ENCODE measurements at places on chromosomes 16 and 17.

DNA sequence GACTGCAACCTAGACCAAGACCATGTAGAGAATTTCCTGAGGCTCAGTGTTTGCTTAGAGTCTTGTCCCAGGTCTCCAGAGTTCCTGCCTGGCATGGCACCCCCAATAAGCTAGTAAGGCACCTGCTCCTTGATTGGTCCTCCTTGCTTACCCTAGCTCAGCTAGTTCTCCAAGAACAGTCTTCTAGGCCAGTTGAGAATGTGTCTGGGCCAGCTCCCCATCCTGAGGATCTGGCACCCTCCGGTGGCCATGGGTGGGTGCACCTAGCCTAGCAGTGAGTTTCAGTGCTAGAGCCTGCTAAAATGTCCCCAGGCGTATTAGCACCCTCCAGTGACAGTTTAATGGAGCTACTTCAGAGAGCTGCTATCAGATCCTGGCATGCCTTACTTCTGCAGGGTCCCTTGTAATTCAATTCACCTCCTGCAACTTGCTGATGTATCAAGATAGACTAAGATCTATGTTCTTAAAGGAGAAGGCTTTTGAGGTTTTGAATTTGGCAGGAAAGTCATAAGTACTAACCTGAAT, 44.4 kb upstream of the MED13 start:
- DNase-seq: peak; percentile 12

GRCh38 chr16:14527411-14528044, 102.5 kb downstream of the PARN start:
- no peak for DNase-seq

DNA sequence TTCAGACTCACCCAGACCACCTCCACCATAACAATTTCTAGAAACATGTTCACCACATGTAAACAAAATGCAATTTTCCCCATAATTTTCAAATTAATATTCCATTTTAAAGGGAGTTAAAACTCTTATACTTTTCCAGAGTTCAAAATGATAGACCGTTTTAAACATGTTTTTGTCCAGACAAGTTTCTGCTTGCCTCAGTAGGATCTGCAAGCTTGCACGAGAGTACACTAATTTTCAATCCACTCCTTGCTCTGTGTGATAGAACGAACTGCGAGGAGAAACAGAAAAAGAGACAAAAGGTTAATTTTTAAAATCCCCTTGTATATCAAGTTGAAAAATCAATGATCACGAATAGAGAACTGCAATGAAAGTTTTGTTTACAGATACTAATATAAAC, 7.1 kb downstream of the FAHD1 start:
- no peak for DNase-seq

GRCh38 chr16:85687651-85688471, 893 bp downstream of the GINS2 start:
- DNase-seq: no peak

DNA sequence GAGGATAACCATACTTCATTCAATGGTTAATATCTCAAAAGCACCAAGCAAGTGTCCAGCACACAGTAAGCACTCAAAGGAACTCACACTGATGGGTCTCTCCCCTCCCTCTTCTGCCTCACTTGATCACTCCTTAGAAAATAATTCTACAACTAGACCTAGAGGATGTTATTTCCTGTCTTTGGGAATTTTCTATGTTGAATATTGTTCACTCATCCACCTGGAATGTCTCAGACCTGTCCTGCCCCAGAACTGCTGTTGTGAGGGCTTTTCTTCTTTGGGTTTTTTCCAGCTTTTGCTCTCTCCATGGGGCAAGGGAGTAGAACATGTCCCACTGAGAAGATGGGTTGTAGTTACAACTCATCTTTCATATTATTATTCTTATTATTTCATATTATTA, 25.3 kb downstream of the NXPH3 start:
- no peak for DNase-seq

DNA sequence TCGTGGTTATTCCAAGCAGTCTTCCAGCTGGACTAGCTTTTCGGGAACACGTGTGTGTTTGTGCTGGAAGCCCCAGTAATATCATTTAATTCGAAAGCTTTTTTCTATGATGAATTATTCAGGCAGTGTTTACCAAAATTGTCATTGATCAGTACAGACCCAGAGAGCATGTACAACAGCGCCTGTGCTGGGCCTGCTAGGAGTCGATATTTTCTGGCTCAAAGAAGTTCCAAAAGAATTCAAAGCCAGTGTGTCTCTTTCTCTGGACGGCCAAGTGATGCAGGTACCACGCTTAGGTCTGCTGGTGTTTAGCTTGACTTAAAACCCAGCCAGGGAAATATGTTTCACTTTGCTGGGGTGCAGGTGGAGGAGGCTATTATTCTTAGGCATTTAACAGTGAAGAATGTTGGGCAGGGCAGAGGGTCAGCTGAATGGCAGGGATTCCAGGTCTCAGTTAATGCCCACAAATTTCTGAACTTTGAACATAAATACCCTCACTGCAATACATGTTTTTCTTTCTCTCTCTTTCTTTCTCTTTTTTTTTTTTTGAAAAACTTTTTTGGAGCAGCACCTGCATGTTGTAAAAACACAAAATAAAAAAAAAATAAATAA, 401.3 kb downstream of the WWOX start:
- no peak for DNase-seq

DNA sequence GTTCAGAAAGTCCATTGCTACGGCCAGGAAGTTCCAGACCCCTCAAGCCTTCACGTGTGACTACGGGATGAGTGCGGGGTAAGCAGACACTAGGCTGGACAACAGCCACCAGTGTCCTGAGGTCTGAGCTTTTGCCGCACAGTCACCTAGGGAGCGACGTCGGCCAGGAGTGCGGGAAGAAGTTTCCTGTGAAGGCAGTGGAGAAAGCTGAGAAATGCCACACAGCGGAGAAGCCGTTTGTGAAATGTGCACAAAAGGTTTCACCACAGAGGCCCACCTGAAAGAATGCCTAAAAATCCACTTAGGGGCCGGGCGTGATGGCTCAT, 47.4 kb downstream of the SHCBP1 start:
- no peak for DNase-seq

DNA sequence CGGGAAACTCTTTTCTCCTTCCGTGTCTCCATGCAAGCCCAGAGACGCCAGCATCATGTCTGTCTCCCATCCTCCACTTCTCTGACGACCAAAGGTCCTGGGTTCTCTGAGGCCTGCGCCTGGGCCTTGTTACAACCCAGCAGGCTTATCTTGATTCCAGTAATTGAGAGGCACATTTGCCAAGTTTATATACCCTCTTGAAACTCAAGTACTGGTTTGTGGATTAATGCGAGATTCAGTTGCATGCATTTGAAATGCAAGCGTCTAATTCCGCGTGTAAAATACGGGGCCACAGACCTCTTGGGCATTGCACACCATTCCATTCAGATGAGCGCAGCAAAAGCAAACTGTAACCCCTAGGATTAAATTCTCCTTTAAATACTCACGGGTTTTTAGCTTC, 28.7 kb upstream of the CRISPLD2 start:
- DNase-seq: no peak

All from stimulated activated CD8-positive, alpha-beta memory T cell treated with anti-CD3 and anti-CD28 coated beads, Interleukin-7, amount 100 ng/mL, for 24 hours (primary cell).